GM12878 (cell line): ENCODE measurements at places on chromosomes 2 and 18. TPM values are rescaled to one million over a fixed set of nuclear protein-coding genes. Genes with fewer than 3 reads are reported as not detected.
A peak's percentile ranks its signal among the peaks of the same experiment; 100 is the strongest.

The TMEM178A gene
- not detected in 2 replicates for total RNA-seq

The TMEFF2 gene
- not detected in 2 replicates for total RNA-seq

The MERTK gene
- 0.37 and 1.0 TPM in 2 replicates for total RNA-seq

The MTIF2 gene
- 33.4 and 34.1 TPM in 2 replicates for total RNA-seq

The MAB21L4 gene
- total RNA-seq, result not detected in 2 replicates

The RAX gene
- not detected in 2 replicates for total RNA-seq

The DOCK10 gene
- total RNA-seq, result 81.5 and 90.8 TPM in 2 replicates

The NDUFS1 gene
- 89.0 and 90.6 TPM in 2 replicates for total RNA-seq

The FOXI3 gene
- not detected in 2 replicates for total RNA-seq

DNA sequence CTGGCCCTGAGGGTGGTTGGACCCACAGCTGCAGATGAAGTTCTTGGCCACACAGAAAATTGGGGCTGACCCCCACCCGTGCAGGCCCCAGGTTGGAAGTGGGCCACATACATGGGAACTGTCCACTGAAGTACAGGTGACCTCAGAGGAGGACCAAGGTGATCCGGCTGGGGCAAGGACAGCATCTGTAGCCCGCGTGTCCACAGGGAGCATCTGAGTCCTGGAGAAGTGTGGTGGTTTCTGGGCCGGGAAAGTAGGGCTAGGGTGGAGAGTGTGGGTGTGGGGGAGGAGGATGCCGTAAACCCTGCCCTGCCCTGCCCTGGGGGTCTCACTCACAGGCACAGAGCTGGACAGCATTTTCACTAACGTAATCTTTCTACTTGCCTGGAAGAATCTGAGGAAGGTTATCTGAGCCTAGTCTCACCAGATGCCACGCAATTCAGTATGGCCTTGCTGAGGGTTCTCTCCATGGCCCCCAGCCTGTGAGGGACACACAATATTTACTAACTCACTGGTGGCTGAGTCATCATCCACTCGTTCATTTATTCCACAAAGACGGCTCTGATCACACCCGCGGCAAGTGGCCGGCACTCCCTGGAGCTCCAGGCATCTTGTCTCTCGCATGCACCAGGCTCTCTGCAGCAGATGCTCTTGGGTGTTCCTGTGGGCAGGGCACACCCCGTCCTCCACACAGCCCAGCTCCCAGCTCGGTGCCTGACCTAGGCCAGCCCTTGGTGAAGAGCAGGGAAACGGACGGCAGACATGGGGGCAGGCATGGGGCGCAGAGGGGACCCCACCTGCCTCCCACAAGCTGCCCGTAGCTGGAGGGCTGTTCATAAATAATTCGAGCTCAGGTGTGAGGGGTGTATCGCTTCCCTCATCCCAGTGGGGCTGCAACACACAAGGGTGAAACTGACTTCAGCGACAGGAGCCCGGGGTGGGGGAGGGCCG, 51.2 kb downstream of the INHBB start:
- H3K4me3 ChIP-seq, result no peak overlapping the region
- no peaks in the 10 kb centered on the region for H3K27me3 ChIP-seq
- no peaks in the 10 kb centered on the region for H3K36me3 ChIP-seq
- no peak overlapping the region for H3K27ac ChIP-seq
- no peak for DNase-seq

GRCh38 chr2:27765621-27766286, 5.8 kb upstream of the MRPL33 start:
- no peaks in the 10 kb centered on the region; the same call in 1 of the 2 replicates for H3K27me3 ChIP-seq
- no peak overlapping the region for H3K27ac ChIP-seq
- DNase-seq, result no peak
- no peak overlapping the region for H3K4me3 ChIP-seq
- no peaks in the 10 kb centered on the region for H3K4me1 ChIP-seq

DNA sequence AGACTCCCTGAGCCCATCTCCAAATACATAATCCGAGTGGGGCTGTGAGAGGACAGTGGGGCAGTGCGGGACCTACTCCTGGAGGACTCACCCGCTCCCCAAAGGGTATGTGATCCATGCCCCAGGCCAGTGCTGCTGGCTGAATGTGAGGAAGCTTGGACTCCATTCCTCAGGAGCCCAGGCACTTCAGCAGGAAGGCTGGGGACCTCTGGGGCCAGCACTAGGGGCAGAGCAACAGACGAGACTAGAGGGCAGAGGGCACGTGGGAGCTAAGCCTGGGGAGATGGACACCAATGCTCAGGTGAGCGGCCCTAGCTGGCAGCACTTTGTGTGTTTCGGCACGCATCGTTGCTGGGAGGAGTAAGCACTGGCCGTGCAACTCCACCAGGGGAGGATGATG, 84.9 kb downstream of the MALT1 start:
- no peak overlapping the region for H3K27ac ChIP-seq
- H3K36me3 ChIP-seq, result no peaks in the 10 kb centered on the region
- H3K4me1 ChIP-seq, result peaks cover 13% of the 10 kb centered on the region
- no peaks in the 10 kb centered on the region for H3K27me3 ChIP-seq

DNA sequence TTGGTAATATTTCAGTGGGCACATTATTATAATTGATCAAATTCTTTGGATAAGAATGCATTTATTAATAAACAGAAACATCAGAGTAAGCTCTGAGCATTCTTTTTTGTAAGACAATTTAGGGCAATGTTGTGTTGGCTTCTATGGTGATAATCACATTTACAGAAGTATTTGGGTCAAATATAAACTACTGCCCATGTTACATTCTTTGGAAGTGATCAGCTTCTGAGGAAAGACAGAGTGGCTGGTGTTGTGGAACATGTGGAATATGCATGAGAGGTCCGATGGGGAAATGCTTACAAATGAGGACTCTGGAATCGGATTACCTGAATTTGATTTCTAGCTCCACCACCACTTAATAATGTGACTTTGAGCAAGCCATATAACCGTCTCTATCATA, 19.4 kb downstream of the SERPINB13 start:
- peaks cover 9% of the 10 kb centered on the region; the same call in 1 of the 2 replicates for H3K4me1 ChIP-seq
- H3K27me3 ChIP-seq, result no peaks in the 10 kb centered on the region
- no peak overlapping the region for H3K27ac ChIP-seq
- DNase-seq, result no peak

- no peak overlapping the region for H3K4me3 ChIP-seq
- DNase-seq, result no peak
- no peak overlapping the region for H3K27ac ChIP-seq
- no peaks in the 10 kb centered on the region for H3K4me1 ChIP-seq
Observed at GRCh38 chr18:44826418-44827259, 146.0 kb downstream of the SETBP1 start.

GRCh38 chr2:8451273-8451672, 230.6 kb upstream of the ID2 start:
- no peaks in the 10 kb centered on the region for H3K36me3 ChIP-seq
- no peak overlapping the region for H3K27ac ChIP-seq
- H3K4me1 ChIP-seq, result peaks cover 2% of the 10 kb centered on the region; the same call in 1 of the 2 replicates
- no peak overlapping the region for H3K4me3 ChIP-seq
- no peaks in the 10 kb centered on the region for H3K27me3 ChIP-seq
- DNase-seq, result no peak

DNA sequence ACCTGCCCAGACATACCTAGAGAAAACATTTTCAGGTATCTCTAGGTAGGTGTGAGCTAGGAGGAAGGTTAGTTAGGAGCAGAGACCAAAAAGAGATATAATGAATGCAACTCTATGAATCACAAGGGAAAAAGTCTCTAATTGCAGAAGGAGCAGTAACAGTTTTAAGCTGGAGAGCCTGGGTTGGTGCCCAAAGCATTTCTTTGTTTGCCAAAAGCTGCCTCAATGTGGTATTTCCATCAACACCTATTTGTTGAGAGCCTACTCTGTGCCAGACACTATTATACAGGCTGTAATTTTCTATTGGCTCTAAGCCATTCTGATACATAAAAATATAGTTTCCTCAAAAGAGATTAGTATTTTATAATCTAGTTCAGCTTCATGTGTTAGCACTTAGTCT, 141.6 kb downstream of the UBE2E3 start:
- no peak overlapping the region for H3K4me3 ChIP-seq
- H3K27ac ChIP-seq, result no peak overlapping the region
- no peaks in the 10 kb centered on the region for H3K36me3 ChIP-seq
- H3K27me3 ChIP-seq, result no peaks in the 10 kb centered on the region

- H3K27me3 ChIP-seq, result peaks cover 1% of the 10 kb centered on the region
- H3K36me3 ChIP-seq, result no peaks in the 10 kb centered on the region
- H3K4me1 ChIP-seq, result no peaks in the 10 kb centered on the region
Observed at GRCh38 chr2:95264624-95265023, 9.6 kb upstream of the PROM2 start.

DNA sequence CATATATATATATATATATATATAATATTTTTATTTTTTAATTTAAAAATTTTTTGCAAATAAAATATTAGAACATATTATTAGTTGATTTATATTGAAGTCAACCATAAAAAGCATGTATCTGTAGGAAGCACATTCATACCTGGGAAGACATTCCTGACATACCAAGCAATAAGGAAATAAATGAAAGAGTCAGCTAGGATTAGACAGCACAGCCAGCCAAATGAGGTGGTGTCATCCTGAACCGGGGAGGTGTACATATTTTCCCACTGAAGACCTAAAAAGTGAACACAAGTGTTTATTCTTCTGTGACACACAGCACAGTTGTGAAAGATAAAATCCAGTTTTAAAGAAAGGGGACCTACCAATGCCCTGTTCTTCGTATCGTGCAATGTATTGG, 149.2 kb downstream of the ABCA12 start:
- no peaks in the 10 kb centered on the region for H3K27me3 ChIP-seq
- no peaks in the 10 kb centered on the region for H3K36me3 ChIP-seq
- H3K4me3 ChIP-seq, result no peak overlapping the region
- DNase-seq, result no peak
- H3K4me1 ChIP-seq, result no peaks in the 10 kb centered on the region

DNA sequence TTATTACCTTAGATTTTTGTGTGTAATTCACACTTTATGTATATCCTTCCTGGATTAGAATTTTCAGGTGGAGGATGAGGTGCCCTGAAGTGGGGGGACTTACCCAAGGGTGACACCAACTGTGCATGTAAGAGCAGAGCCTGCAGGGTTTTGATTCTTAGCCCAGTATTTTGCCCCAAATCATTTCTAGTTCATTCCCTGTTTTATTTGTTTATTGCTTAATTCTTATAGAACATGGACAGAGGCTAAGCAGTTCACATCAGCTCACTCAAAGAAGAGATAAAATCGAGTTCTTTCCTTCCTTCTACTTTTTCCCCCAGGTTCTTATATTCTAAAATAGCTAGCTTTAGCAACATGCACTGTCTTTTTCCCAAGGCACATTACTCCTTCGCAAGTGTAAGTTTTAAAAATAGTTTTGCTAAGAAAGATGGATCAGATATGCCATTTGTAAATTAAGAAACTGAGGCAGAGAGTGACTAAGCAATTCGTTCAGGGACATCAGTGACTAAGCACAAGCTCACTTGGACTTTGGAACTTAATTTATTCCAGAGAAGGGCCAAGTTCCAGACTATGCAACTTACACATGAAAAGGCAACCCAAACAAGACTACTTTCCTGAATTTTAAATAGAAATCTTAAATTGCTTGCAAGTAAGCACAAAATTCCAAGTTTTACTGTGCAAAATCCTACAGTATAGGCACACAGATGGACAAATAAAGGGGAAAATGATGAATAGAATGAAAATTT, 427.9 kb upstream of the POU3F3 start:
- DNase-seq, result no peak
- H3K27me3 ChIP-seq, result no peaks in the 10 kb centered on the region
- no peak overlapping the region for H3K4me3 ChIP-seq
- H3K27ac ChIP-seq, result no peak overlapping the region
- no peaks in the 10 kb centered on the region for H3K4me1 ChIP-seq
- no peaks in the 10 kb centered on the region for H3K36me3 ChIP-seq

- H3K27me3 ChIP-seq, result no peaks in the 10 kb centered on the region
- H3K4me1 ChIP-seq, result no peaks in the 10 kb centered on the region
- H3K4me3 ChIP-seq, result no peak overlapping the region
- H3K27ac ChIP-seq, result no peak overlapping the region
- H3K36me3 ChIP-seq, result no peaks in the 10 kb centered on the region
- no peak for DNase-seq
Observed at GRCh38 chr2:229350117-229350805, 79.2 kb upstream of the PID1 start.

GRCh38 chr2:105790461-105791149, 45.9 kb downstream of the NCK2 start:
- H3K4me3 ChIP-seq, result peak overlapping the region; percentile 25; the same call in 1 of the 2 replicates
- H3K27ac ChIP-seq, result peak overlapping the region; percentile 76

DNA sequence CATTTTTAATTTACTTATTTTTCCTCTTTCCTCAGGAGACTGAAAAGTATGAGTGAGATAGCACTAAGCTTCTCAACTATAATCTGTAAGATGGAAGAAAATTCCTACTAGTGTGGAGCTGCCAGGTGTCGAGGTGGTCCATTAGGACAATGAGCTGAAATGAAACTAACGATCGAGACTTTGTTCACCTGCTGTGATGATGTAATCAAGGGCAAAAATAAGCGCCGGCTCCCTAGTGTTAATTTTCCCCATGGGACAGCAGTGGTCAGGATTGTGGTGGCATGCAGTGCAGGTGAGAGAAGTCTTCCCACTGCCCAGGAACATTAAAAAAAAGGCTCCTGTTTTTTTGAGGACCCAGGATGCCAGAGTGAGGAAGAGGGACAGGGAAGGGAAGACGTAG, 859.1 kb upstream of the GCFC2 start:
- no peak for DNase-seq
- H3K27ac ChIP-seq, result no peak overlapping the region
- no peak overlapping the region for H3K4me3 ChIP-seq
- H3K4me1 ChIP-seq, result no peaks in the 10 kb centered on the region

- 0 out of 2 replicates have a peak overlapping the region, but pooled peaks have one; percentile 12 for H3K4me3 ChIP-seq
- no peak for DNase-seq
- no peaks in the 10 kb centered on the region for H3K27me3 ChIP-seq
- no peaks in the 10 kb centered on the region for H3K36me3 ChIP-seq
- peaks cover 25% of the 10 kb centered on the region for H3K4me1 ChIP-seq
Observed at GRCh38 chr2:68404164-68404563, 39.1 kb downstream of the PLEK start.

- H3K27me3 ChIP-seq, result no peaks in the 10 kb centered on the region
- H3K36me3 ChIP-seq, result no peaks in the 10 kb centered on the region
- H3K4me1 ChIP-seq, result peaks cover 83% of the 10 kb centered on the region
- DNase-seq, result no peak
- peak overlapping the region; percentile 99 for H3K27ac ChIP-seq
- H3K4me3 ChIP-seq, result peak overlapping the region; percentile 48; the same call in 1 of the 2 replicates
Observed at GRCh38 chr2:60356346-60356745, 197.1 kb downstream of the BCL11A start.

DNA sequence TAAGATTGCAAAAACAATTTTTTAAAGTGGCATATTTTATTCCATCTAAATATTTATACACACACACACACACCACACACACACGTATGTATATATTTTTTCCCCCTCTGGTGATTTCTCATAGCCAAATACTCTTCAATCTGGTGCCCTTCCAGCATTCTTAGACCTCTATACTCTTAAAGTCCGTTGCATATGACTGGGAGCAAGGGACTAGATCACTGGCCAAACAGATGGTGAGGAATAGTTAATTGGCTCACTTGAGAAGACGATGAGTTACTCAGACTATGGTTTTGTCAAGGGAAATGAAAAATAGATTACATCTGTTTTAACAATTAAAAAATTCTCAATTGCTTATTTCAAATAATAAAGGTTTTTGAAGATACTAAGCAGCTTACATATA, 512.5 kb upstream of the LRRTM4 start:
- no peak for DNase-seq
- no peaks in the 10 kb centered on the region for H3K36me3 ChIP-seq
- H3K27me3 ChIP-seq, result no peaks in the 10 kb centered on the region
- no peak overlapping the region for H3K4me3 ChIP-seq
- H3K4me1 ChIP-seq, result no peaks in the 10 kb centered on the region
